ENCODE measurements at places on chromosomes 1 and 21. TPM values are rescaled to one million over a fixed set of nuclear protein-coding genes. Genes with fewer than 3 reads are reported as not detected.

GRCh38 chr1:198671136-198671535 is 32.3 kb downstream of the PTPRC start:
- DNase-seq = no peak

Gene CRNN
- total RNA-seq = not detected

- no peak for DNase-seq
These were observed 84.7 kb upstream of the ETS2 start for GRCh38 chr21:38721055-38721454.

- DNase-seq = no peak
These were observed 351.0 kb upstream of the B3GALT2 start for GRCh38 chr1:193537266-193538002.

Gene LUZP1
- 55.7 TPM for total RNA-seq

GRCh38 chr1:49363628-49364027 is 586.9 kb upstream of the BEND5 start:
- no peak for DNase-seq
